ENCODE measurements at places on chromosomes 12 and 14. TPM values are rescaled to one million over a fixed set of nuclear protein-coding genes. Genes with fewer than 3 reads are reported as not detected.
A peak's percentile ranks its signal among the peaks of the same experiment; 100 is the strongest.

The ADCY6 gene
- 85.1 TPM for total RNA-seq

The GSC gene
- 0.55 TPM for total RNA-seq

The INHBE gene
- total RNA-seq, result not detected

The ANKRD33 gene
- total RNA-seq, result 0.54 TPM

GRCh38 chr12:52517888-52518287 is 2.3 kb downstream of the KRT5 start:
- H3K36me3 ChIP-seq, result no peaks in the 10 kb centered on the region
- H3K4me3 ChIP-seq, result no peak overlapping the region
- H3K27ac ChIP-seq, result no peak overlapping the region
- no peaks in the 10 kb centered on the region for H3K27me3 ChIP-seq
- no peak for DNase-seq

GRCh38 chr12:75526655-75527511 is 15.5 kb upstream of the KRR1 start:
- no peaks in the 10 kb centered on the region for H3K36me3 ChIP-seq
- H3K27me3 ChIP-seq, result no peaks in the 10 kb centered on the region
- H3K4me3 ChIP-seq, result no peak overlapping the region
- no peaks in the 10 kb centered on the region for H3K4me1 ChIP-seq

- H3K36me3 ChIP-seq, result no peaks in the 10 kb centered on the region
- H3K27me3 ChIP-seq, result no peaks in the 10 kb centered on the region
- H3K4me1 ChIP-seq, result peaks cover 3% of the 10 kb centered on the region
- no peak overlapping the region for H3K27ac ChIP-seq
- H3K4me3 ChIP-seq, result no peak overlapping the region
Measured at GRCh38 chr14:27078191-27078590, 480.4 kb upstream of the NOVA1 start.

GRCh38 chr12:57582440-57582839 is 8.6 kb upstream of the PIP4K2C start:
- H3K4me3 ChIP-seq, result no peak overlapping the region
- peaks cover 2% of the 10 kb centered on the region for H3K36me3 ChIP-seq
- no peak for DNase-seq
- H3K27ac ChIP-seq, result no peak overlapping the region

DNA sequence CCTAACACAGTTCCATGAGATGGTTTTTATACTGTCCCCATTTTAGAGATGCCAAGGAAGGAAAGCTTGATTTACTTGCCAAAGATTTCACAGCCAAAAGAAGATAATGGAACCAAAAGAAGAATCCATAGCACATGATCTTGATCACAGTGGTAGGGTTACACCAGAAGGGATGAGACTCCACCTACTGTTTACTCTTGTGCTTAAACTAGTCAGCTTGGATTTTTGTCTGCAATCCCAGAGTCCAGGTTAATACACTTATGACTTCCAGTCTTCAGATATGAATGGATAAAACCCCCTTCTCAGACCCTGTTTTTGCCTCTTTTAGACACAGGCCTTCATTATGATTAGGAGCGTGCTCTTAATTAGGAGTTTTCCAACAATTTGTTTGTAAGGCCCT is 454.2 kb downstream of the AEBP2 start:
- no peak for DNase-seq
- no peaks in the 10 kb centered on the region for H3K27me3 ChIP-seq
- peak overlapping the region; percentile 67 for H3K27ac ChIP-seq
- H3K4me1 ChIP-seq, result peaks cover 5% of the 10 kb centered on the region
- no peak overlapping the region for H3K4me3 ChIP-seq
- no peaks in the 10 kb centered on the region for H3K36me3 ChIP-seq

DNA sequence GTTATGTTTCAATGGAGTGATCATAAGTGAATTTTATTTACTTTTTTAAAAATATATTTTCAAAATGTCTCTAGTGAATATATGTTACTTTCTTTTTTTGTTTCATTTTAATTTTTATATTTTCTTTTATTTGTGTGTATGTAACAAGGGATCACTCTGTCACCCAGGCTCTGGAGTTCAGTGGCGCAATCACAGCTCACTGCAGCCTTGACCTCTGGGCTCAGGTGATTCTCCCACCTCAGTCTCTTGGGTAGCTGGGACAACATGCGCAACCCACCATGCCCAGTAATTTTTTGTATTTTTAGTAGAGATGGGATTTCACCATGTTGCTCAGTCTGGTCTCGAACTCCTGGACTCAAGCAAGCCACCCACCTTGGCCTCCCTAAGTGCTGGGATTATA is 18.1 kb downstream of the TMEM253 start:
- H3K27me3 ChIP-seq, result no peaks in the 10 kb centered on the region
- DNase-seq, result no peak
- no peaks in the 10 kb centered on the region for H3K4me1 ChIP-seq
- no peak overlapping the region for H3K4me3 ChIP-seq
- no peaks in the 10 kb centered on the region for H3K36me3 ChIP-seq
- no peak overlapping the region for H3K27ac ChIP-seq

- H3K36me3 ChIP-seq, result no peaks in the 10 kb centered on the region
- H3K27ac ChIP-seq, result no peak overlapping the region
- no peaks in the 10 kb centered on the region for H3K4me1 ChIP-seq
- no peaks in the 10 kb centered on the region for H3K27me3 ChIP-seq
Measured at GRCh38 chr14:77322951-77323350, 2.1 kb downstream of the GSTZ1 start.

DNA sequence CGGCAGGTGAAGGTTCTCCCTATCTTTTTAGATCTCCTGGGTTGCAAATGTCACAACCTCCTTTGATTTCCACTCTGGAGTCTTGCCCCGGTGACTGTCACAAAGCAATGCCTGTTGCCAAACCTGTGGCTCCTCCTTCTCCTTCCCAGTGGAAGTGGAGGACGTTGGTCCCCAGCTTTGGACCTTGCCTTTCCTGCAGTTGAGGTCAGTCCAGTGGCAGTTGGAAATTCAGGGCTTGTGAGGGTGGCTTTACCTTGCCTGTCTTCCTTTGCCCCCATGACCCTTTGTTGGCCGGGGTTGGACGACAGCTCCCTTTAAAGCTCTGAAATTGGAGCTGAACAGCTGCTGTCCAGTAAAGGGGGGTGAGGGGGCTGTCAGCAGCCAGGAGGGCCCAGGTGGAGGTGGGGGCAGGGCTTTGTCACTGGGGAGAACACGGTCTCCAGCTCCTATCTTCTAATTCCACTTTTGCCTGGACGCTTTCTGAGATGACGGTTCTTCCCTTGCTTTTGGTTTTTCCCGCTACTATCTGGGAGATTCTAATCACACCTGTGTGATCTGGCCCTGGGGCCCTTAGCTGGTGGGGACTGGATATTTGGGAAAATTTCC is 4.1 kb downstream of the TEAD4 start:
- H3K27ac ChIP-seq, result no peak overlapping the region
- no peaks in the 10 kb centered on the region for H3K36me3 ChIP-seq
- H3K4me3 ChIP-seq, result no peak overlapping the region
- no peak for DNase-seq

DNA sequence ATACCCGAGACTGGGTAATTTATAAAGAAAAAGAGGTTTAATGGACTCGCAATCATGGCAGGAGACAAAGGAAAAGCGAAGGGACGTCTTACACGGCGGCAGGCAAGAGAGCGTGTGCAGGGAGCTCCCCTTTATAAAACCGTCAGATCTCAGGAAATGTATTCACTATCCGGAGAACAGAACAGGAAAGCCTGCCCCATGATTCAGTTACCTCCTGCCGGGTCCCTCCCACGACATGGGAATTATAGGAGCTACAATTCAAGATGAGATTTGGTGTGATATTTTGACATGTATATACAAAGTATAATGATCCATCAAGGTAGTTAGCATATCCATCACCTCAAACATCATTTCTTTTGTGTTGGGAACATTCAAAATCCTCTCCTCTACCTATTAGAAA is 2.3 kb upstream of the CDCA4 start:
- DNase-seq, result no peak
- no peaks in the 10 kb centered on the region for H3K27me3 ChIP-seq
- H3K27ac ChIP-seq, result no peak overlapping the region
- no peak overlapping the region for H3K4me3 ChIP-seq

GRCh38 chr12:19517583-19517982 is 78.3 kb downstream of the AEBP2 start:
- H3K36me3 ChIP-seq, result peaks cover 4% of the 10 kb centered on the region
- no peaks in the 10 kb centered on the region for H3K4me1 ChIP-seq
- H3K27ac ChIP-seq, result no peak overlapping the region
- no peaks in the 10 kb centered on the region for H3K27me3 ChIP-seq

- no peaks in the 10 kb centered on the region for H3K36me3 ChIP-seq
- H3K4me1 ChIP-seq, result peaks cover 3% of the 10 kb centered on the region
- H3K4me3 ChIP-seq, result no peak overlapping the region
- no peaks in the 10 kb centered on the region for H3K27me3 ChIP-seq
Measured at GRCh38 chr12:104360157-104360556, 56.6 kb downstream of the EID3 start.

DNA sequence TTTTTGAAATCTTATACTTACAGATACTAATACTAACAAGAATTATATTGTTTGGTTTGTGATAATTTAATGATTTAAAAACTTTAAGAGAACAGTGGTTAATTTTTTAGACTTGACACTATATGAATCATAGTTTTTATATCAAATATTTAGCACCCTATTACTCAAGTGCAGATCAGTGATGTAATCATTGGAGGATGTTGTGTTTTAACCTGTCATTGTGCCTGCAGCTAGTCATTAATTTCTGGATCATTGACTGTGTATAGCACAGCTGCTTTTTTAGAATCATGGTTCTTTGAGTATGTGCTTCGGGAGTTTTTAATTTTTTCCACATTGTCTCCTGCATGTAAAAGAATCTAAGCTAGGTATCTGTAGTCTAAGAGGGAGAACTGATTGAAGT is 17.3 kb downstream of the ARID4A start:
- no peaks in the 10 kb centered on the region for H3K4me1 ChIP-seq
- H3K27me3 ChIP-seq, result no peaks in the 10 kb centered on the region
- DNase-seq, result no peak
- H3K27ac ChIP-seq, result no peak overlapping the region

- no peaks in the 10 kb centered on the region for H3K36me3 ChIP-seq
- H3K4me1 ChIP-seq, result peaks cover 4% of the 10 kb centered on the region
- H3K27me3 ChIP-seq, result no peaks in the 10 kb centered on the region
- H3K27ac ChIP-seq, result no peak overlapping the region
- no peak for DNase-seq
Measured at GRCh38 chr14:68127166-68127565, 307.6 kb downstream of the RAD51B start.
